Activated T-helper 1 cell treated with anti-CD3 and anti-CD28 coated beads, Interleukin-2, amount 50 U/mL, for 16 hours (primary cell): ENCODE measurements at places on chromosomes 5 and 9.

- no peak for DNase-seq
These were observed 314.9 kb downstream of the NNT start for GRCh38 chr5:43917925-43918324.

DNA sequence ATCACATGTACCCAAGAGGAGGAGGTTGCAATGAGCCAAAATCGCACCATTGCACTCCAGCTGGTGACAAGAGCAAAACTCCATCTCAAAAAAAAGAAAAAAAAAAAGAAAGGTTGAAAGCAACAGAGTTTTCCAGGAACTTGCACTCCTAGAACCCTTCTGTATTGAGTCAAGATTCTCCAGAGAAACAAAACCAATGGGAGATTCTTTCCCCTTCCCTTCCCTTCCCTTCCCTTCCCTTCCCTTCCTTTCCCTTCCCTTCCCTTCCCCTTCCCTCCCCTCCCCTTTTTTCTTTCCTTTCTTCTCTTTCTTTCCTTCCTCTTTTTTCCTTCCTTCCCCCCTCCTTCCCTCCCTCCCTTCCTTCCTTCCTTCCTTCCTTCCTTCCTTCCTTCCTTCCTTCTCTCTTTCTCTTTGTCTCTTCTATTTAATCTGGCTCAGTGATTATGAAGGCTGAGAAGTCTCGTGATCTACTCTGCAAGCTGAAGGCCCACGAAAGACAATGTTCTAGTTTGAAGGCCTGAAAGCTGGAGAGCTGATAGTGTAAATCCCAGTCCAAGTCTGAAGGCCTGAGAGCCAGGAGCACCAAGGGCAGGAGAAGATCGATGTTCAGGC lies 59.6 kb upstream of the CNTLN start:
- DNase-seq, result no peak

GRCh38 chr9:137188490-137189296 lies at the start of the genes ANAPC2 and SSNA1:
TSS of gene ANAPC2 (minus strand) at chr9:137188560. CDS start at chr9:137188532, 28 bp downstream.
TSS of gene SSNA1 (plus strand) at chr9:137188676. CDS start at chr9:137188727, 51 bp downstream.
- DNase-seq, result peak; percentile 91

GRCh38 chr5:68053202-68053601 lies 162.4 kb upstream of the PIK3R1 start:
- DNase-seq, result no peak

- DNase-seq, result no peak
These were observed 20.5 kb upstream of the NDST1 start for GRCh38 chr5:150487199-150488061.

- no peak for DNase-seq
These were observed 179.9 kb upstream of the KLF4 start for GRCh38 chr9:107669422-107669821.

- no peak for DNase-seq
These were observed 89.8 kb downstream of the NREP start for GRCh38 chr5:111667128-111667736.

DNA sequence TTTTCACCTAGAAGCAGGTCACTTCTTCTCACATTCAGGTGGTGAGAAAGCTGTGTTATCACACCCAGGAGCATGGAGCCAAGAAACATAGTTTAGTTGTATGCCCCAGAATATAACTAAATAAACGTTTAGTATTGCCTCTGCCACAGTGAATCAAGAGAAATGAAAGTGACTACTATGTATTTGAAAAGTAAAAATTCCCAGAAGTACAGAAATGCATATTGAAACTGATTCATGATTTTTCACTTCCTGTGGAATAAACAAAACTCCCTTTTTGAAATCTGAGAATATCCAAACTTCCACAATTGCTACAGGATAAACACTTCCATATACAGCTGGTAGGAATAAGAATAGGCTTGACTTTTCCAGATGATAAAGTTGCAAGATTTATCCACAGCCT lies 15.3 kb upstream of the NINJ1 start:
- DNase-seq, result no peak

DNA sequence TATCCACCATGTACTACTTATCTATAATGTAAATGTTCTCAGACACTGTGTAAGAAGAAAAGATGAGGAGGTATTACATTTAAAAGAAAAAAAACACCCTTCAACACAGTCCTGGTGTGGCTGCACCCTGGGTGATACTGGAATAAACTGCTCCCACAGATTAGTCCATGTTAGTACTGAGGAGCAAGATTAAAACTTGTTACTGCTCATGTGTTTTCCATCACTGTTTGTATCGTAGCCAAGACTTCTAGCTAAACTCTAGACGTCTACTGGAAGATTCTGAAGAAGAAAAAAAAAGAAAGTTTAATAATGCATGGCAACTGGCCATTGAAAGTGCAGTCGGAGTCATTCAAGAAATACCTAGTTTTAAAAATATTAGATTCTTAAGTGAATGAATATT lies at the start of gene ASPN:
TSS of gene ASPN (minus strand) at position 178 of the 400 bp plus-strand sequence.
- DNase-seq, result no peak

GRCh38 chr5:178285399-178286225 lies 53.0 kb upstream of the PHYKPL start:
- DNase-seq, result no peak

DNA sequence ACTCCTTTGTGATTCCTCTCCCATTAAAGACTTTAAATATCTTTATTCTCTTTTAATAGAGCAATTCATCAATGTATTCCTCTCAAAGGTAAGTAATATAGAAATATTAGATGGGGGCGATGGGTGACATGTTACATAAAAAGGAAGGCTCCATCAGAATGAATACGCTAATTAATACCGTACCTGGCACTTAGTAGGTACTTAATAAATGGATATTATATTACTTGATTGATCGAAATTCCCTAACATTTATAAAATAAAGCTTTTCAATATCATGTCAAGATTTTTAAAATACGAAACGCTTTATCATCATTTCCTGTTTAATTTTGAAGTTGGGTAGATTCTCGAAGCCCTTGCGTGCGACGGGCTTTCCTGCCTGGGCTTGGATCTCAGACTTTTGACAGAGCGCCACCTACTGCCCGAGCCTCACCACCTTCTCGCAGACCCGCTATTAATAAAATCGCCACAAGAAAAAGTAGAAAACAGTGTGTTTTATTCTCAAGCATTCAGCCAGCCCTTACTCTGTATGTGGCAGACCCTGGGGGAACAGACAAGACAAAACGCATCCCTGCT lies 99.4 kb downstream of the C5orf15 start:
- DNase-seq, result peak; percentile 49

- no peak for DNase-seq
These were observed 69.3 kb downstream of the MAT2B start for GRCh38 chr5:163574472-163575440.

DNA sequence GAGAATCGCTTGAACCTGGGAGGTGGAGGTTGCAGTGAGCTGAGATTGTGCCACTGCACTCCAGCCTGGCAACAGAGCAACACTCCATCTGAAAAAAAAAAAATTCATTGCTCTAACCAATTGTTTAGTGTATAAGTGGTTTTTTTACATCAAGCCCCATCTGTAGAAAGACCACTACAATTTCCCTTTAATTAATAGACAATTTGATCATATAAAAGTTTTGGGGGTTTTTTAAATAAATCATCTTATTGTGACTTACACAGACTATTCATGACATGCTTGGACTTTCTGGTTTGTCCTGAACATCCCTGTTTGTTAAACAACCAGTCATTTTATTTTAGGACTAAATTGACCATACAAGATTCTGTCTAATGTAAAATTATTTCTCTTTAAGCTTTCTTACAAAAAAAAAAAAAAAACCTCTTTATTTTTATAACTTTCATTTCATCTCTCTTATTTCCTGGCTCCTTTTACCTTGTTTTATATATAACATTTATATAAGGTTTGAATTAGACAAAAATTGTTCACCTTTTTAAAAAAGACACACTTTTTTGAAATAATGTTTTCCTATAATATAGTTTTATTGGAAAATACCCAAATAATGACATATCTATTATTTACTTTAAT lies 9.8 kb upstream of the FANCC start:
- DNase-seq, result no peak

DNA sequence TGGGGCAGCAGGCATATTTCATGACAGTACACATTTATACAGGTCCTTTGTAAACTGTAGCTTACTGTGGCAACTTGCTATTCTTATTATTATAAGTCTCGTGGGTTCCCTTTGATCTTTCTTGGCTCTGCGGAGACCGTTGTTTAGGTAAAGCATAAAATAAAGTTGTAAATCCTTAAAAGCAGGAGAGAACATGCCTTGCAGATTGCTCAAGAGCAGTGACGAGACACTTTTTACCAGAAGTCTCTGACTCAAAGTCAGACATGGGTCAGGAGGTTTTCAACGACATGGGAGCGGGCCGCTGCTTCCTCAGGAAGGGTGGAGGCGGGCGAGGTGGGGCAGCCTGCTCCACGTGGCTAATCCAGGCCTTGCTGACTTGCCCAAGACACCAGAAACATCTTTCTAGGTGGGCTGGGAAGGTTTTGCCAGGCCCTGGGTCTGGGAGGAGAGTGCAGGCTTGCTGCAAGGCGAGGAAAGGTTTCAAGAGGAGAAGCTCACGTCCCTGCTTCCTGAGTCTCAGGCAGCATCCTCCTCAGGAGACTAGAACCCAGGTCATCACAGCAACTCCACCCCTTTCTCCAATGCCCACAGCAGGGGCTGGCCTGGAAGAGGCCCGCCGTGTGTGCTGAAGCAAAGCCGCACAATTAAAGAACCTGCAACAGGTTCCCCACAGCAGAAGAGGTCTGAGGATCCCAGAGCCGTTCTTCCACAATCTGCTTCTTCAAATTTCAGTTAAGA lies 6.5 kb downstream of the TBC1D2 start:
- DNase-seq, result no peak

- DNase-seq, result no peak
These were observed 133.2 kb upstream of the LHFPL2 start for GRCh38 chr5:78781611-78782286.

DNA sequence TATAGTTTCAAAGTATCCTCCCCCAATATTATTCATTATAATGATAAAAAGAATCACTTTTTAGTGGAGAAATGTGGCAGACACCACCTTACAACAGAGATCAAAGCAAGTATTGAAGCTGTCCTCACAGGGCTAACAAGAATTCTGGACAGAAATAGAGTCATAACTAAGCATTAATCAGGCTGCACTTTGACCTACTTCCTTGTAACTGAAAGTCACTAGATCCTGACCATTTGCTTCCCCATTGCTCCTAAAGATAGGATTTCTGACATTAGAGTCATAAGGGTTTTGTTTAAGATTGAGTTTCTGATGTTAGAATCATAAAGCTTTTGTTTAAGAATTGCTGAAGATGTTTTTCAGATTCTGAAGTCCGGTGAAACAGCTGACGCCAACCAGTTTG lies 159.7 kb downstream of the ATP10B start:
- no peak for DNase-seq

GRCh38 chr5:2724031-2724581 lies 27.4 kb downstream of the IRX2 start:
- DNase-seq, result no peak

- no peak for DNase-seq
These were observed 11.7 kb upstream of the QRFP start for GRCh38 chr9:130908146-130908877.

GRCh38 chr5:1152771-1153282 lies 41.0 kb upstream of the SLC12A7 start:
- no peak for DNase-seq

GRCh38 chr5:38077652-38078051 lies 180.7 kb upstream of the EGFLAM start:
- DNase-seq, result no peak

DNA sequence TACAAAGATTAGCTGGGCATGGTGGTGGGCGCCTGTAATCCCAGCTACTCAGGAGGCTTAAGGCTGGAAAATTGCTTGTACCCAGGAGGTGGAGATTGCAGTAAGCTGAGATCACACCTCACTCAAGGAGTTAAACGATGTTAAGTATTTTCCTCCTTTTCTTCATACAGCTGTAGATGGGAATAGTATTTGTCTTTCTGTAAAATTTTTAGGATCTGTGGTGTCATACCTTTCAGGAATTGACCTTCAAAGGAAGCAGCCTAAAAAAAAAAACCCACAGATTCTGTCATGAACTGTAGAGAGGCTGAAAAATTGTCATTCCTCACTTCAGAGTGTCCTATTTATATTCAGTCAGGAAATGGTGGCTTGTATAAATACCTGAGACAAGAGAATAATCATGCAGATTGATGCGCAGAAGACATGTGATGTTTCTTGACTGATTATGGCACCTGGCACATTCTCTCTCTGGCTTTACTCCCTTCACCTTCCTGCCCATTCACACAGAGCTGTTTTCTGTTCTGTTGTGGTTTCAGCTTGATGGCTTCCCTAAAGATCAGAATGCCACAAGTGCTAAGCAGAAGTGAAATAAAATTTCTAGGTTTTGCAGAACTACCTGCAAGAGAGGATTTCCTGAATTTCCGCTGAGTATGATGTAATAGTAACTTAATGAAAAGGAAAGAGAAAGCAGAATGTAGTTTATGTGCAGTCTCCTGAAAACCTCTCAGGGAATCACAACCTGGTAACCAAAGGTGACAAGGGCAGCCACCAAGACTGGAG lies 3.8 kb downstream of the IFNA1 start:
- no peak for DNase-seq

- DNase-seq, result no peak
These were observed 38.9 kb upstream of the TNFSF15 start for GRCh38 chr9:114844766-114845165.

GRCh38 chr9:113179839-113180238 lies 29.0 kb downstream of the SLC31A2 start:
- no peak for DNase-seq

GRCh38 chr5:168274406-168274805 lies 17.0 kb upstream of the WWC1 start:
- DNase-seq, result no peak

- no peak for DNase-seq
These were observed 1.9 kb downstream of the NOP16 start for GRCh38 chr5:176386491-176386890.

DNA sequence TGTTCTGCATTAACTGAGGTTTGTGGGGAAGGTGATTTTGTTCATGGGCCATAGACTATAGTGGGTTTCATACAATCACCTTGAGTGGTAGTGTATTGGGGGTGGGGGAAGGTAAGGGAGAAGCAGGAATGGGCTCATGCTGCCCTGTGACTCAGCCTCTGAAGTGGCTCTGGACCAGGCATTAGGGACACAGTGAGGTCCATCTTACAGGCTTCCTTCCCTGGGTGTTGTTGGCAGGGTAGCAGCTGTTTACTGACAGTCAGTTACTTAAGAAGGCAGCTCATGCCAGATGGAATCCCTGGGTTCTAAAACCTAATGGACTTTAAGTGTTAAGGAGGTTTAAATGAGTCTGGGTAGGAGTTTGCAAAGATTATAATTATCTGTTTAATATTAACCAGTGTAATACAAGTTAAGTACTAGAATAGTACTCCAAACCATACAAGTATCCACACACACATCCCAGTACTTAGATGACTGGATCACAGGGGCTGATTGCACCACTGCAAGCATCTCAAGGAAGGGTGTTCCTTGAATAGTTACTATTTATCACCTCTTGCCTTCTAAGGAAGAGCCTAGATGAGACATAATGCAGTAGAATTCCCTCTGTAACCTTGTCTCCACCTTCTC lies 59.3 kb downstream of the CAST start:
- no peak for DNase-seq

- DNase-seq, result no peak
These were observed 107.3 kb upstream of the SARDH start for GRCh38 chr9:133845440-133845839.

GRCh38 chr9:1404940-1405339 lies 354.8 kb downstream of the DMRT2 start:
- no peak for DNase-seq

GRCh38 chr5:176738637-176739250 lies 71.6 kb upstream of the UNC5A start:
- DNase-seq, result no peak
